ENCODE measurements at places on chromosomes 5 and 9. TPM values are rescaled to one million over a fixed set of nuclear protein-coding genes. Genes with fewer than 3 reads are reported as not detected.

The SPINK6 gene
- total RNA-seq: not detected

The TRIM36 gene
- total RNA-seq: 105 TPM

The GRM6 gene
- total RNA-seq: under 0.01 TPM

- no peak for DNase-seq
Observed at GRCh38 chr9:79259858-79260257, 311.9 kb upstream of the TLE4 start.

- DNase-seq: no peak
Observed at GRCh38 chr9:121199921-121200320, 1.7 kb downstream of the RAB14 start.

DNA sequence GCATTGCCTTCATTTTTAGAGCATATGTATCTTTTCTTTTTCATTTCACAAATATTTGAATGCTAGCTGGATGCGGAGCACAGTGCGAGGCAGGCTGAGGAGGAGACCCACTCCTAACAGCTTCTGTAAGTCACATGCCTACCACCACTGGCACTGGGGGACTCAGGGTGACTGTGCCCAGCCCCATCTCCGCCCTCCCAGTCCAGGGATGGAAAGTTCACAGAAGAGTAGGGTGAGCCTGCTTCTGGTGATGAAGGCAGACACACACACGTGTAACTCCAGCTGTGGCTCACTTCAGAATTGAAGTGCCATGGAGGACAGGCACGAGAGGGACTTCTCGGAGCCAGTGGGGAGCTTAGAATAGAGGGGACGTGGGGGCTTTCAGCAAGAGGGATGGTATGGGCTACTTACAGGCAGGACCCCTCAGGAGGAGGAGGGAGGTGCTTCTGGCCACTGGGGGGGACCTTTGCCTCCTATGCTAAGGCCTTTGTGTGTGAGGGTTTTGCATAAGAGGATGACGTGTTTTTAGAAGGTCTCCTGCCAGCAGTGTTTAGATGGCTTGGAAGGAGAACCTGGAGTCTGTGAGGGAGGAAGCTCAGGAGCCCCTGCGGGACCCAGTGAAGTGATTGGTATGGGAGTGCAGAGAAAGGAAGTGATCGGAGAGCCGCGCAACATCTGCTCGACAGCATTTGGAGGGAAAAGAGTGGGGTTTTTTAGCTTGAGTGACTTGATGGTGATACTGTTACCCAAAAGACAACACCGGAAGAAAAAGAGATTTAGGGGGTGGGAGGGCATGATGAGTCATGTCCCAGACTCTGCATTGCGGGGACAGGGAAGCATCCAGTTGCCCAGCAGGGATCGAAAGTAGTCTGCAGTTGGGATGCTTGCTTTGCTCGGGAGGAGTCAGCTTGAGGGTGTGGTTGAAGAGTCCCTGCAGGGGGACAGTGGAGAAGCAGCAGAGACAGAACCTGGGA, 163.5 kb upstream of the OTULINL start:
- no peak for DNase-seq

GRCh38 chr9:118129541-118129940, 425.3 kb downstream of the TLR4 start:
- no peak for DNase-seq

DNA sequence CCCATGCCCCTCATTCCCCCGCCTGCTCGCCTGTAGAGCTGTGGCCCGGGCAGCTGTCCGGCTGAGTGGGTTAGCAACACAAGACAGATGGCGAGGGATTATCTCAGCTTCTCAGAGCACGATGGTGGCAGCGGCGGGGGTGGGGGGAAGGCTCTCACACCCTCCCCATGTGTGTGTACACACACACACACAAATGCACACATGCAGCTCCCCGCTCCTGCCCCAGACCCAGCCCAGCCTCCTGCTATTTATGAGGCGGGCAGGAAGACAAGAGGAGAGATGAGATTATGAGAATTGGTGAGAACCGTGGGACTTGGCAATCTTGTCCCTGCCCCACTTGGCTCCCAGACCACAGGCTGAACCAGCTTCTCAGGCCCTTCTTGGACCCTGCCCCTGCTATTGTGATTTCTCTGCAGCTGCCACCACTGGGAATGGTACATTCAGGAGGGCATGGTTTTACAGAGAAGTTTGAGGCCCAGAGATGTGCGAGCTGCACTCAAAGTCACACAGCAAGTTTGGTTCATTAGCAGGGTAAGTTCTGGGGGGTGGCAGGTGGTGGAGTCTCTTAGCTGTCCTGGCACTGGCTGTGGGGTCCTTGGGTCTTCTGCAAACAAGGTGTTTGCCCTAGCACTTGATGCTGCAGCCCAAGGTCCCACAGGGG, 51.0 kb upstream of the PSD2 start:
- no peak for DNase-seq

DNA sequence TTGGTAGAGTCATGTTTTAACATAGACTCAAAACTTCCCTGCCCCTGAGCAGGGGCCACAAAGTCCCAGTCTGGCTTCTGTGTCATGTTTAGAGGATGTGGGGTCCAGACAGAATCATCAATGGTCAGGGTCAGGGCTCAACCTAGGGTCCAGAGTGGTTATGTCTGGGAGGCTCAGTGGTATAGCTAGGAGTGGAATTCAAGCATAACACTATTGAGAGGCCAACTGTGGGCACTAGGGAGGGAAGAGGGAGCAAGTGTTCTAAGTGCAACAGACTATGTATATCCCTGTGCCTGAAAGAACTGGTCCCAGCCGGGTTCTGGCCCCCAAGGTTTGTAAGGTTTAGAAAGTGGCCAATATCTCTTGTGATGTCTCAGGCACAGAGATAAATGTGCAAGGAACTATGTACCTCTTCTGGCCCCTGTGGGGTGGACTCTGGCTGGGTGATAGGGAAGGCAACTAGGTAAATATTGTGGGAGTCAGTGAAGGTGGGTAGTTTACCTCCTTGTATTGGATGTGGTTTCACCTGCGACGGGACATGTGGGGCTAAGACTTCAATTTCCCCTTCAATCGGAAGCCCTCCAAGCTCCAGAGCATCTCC, 14.0 kb downstream of the MYORG start:
- DNase-seq: no peak

DNA sequence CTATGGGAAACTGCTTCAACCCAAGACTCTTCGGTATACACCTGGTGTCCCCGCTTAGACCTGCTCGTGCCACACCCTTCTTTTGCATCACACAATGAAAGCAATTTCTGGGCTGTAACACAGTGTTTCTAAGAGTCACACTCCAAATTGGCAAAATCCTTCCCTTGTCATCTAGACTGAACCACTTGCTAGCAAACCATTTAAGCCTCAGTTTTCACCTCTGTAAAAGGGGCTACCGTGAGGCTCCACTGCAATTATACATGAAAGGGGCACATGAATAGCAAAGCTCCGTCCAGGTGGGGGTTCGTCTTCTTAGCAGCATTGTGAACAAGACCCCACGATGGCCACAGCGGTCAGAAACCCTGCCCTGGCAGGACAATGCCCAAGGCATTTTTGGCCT, 166.8 kb downstream of the PAX5 start:
- DNase-seq: no peak
